Frontal cortex (tissue), 4 donors: ENCODE measurements at places on chromosomes 7 and 10.

DNA sequence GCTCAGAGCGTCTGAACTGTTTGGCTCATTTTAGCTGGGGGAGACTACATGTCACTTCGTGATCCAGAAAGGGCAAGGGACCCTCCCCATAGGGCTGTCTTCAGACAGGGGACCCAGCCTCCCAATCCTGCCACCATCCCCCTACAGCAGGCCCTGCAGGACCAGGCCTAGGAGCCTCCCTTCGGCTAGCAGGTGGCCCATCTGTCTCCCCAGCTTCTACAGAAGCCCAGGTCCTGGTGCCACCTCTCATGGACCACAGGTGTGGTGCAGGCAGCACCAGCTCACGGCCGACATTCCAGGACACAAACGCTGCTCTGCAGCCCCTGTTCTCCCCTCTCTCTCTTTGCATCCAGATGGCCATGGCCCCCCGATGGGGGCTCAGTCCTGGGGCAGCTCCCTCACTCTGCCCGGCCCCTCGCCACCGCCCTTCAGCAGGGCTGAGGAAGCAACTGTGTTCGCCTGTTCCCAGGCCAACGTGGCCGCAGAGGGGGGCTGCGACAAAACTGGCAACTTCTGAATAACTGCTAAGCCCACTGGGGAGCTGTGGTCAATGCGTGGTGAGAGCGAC is 10.3 kb downstream of the TECPR1 start:
- no peak for DNase-seq

GRCh38 chr10:78944723-78945312 is 123.9 kb upstream of the ZMIZ1 start:
- no peak for DNase-seq

GRCh38 chr10:77417806-77418640 is 219.6 kb downstream of the KCNMA1 start:
- DNase-seq: no peak

- no peak for DNase-seq
Measured at GRCh38 chr10:104941662-104942061, 300.6 kb downstream of the SORCS3 start.

GRCh38 chr7:111708072-111708471 is 145.8 kb upstream of the IMMP2L start:
- DNase-seq: no peak

DNA sequence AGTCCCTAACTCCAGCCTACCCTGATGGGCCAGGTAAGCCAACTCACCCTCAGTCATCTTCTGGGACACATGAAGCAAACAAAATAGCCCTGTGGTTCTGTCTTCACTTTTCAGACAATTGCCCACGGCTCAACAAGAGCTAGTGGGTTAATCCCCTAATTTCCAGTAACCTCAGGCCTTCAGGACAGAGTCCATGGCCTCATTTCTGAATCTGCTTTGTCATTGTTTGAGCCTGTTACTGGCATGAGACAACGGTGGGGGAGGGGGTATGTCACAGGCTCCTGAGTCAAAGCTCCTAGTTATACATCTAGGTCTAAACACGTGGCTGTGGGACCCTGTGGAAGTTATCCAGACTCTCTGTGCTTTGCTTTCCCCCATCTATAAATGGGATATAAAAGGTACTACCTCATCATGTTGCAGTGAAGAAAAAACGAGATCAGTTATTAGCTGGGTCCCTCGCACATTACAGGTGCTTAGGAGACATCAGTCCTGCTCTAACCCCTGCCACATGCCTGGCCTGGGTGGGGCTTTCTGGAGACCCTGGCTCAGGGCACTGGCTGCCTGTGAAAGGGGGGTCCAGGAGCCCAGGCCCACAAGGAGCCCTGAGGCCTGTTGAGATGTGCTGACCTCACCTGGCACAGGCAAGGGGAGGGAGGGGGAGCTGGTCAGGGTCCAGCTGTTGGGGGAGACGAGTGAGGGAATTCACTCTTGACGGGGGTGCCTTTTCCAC is 16.5 kb downstream of the MAT1A start:
- no peak for DNase-seq

DNA sequence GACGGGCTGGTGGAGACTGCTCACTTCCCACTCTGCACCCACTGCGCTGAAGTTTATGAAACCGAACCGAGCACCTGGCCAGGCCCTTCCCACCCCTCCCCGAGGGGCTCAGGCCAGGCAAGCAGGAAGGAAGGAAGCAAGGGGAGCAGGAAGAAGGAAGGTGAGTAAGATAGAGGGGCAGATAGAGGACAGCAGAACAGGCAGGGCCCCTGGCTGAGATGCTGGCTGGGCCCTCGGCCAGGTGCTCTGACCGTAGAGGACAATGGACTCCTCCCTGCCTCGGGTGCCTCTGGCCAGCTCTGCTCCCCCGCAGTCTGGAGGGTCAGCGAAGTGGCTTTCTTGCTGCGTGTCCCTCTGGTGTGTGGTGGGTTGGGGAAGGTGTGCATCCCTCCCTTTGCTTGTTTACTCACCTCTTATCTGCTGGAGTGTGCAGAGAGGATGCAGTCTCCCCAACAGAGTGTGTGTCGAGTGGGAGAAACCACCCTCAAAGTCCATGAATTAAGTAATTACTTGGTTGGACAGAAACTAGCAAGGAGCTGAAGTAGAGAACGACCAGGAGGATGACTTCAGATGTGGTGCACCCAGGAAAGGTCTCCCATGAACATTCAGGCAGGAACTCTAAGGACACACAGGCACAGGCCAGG is 82.8 kb upstream of the PPP2R2D start:
- DNase-seq: no peak

DNA sequence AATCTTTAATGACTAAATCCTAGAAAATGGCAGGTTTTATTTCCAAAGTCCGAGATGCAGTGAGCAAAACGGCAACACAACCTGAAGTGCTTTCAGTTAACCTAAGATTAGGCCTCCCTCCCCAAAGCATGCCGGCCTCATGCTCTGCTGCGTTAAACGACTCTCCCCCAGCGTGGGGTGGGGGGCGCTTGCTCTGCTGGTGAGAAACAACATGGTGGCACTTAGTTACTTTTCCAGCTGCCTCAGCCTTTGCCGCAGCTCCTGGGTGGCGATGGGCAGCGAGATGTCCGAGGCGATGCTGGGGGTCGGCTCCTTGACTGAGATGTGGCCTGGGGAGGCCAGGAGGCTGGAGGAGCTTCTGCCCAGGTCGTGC is 36.7 kb upstream of the NCAPG2 start:
- DNase-seq: no peak

DNA sequence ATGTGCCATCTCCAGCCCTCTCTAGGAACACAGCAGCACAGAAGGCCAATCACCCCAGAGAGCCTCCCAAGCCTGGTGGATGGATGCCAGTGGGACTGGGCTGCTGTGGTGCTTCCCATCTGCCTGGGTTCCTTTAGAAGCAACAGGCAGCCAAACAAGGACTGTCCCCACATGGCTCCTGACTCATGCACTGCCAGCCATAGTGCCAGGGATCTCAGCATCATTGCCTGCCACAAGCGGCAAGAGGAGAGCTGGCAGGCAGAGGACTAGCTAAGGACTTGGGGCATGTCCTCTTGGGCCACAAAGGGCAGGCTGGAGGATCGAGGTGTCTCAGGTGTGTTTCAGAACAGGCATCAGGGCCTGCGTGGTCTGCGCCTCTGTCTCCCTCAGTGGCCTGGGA is 23.4 kb upstream of the FIGNL1 start:
- no peak for DNase-seq

- no peak for DNase-seq
Measured at GRCh38 chr7:139648941-139649425, 125.5 kb downstream of the CLEC2L start.

GRCh38 chr7:137667633-137668387 is 179.0 kb downstream of the DGKI start:
- DNase-seq: no peak

- peak; percentile 40 for DNase-seq
Measured at GRCh38 chr10:8331896-8332729, 277.6 kb downstream of the GATA3 start.

DNA sequence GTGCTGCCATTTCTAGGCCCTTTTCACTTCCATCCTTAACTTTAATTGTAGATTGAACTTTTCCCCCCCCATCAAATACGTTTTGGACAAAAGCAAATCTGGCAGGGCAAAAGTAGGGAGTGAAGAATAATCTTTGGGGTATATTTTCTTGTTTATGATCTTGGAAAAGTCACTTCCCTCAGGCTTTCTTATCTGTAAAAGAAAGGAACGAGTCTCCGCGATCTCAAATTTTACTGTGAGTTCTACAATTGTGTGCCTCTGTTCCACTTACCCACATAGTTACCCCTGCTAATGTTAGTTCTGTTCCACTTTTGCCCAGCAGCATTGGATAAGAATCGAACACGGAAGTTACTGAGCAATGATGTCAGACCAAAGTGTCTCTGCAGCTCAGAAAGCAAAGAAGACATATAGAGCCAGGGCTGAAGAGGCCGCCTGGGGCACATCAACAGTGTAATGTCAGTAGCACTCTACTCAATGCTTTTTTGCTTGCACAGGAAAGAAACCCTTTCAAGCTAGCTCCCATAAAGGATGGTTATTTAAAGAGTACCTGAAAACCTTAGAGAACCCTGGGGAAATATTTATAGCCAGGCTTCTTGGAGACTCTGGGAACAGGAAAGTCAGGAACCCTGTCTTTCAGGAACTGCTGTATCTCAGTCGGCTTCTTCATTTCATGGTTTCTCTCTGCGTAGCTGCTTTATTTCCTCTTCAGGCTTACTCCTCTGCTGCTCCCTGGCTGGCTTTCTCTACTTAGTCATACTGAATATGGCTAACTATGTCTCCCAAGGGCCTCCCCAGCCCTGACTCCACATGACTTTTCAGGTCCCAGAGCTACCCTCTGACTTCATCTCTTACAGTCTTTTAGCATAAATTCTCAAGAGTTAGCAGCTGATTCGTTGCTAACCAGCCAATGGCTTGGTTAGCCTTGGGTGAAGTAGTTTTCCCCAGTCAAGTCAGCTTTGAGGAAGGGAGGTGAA is 123.7 kb upstream of the FAM3C start:
- DNase-seq: no peak

DNA sequence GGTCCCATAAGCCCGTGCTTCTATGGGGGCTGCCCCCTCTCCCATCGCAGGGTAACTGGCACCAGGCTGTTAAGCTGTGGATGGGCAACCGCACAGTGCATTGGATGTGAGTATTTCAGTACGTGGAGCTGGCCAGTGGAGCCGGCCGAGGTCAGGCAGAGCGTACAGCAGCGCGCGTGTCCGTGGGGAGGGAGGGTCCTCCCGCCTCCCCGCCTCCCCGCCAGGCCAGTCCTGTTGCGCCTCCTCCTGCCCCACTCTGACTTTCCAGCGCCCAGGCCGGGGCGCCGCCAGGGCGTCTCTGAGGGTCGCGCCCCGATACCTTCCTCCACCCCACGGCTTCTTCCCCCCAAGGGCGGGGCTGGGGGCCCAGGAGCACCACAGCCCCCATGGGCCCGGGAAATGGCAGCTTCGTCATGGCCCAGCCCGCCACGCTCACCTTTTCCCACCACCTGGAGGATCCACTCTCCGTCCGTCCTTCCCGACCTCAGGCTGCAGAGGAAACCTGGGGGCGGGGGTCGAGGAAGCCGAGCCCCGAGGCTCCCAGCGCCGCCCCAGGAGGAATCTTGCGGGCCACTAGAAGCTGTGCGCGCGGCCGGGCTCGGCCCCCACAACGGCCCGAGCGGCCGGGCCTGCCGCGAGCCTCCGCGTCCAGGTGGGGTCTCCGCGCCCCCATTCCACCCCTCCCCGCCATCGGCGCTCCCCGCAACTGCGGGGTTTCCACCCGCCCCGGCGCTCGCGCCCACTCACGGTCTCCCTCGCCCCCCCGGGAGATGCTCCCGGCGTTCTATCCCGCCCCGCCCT is 831 bp upstream of the PFKP start:
- DNase-seq: no peak

DNA sequence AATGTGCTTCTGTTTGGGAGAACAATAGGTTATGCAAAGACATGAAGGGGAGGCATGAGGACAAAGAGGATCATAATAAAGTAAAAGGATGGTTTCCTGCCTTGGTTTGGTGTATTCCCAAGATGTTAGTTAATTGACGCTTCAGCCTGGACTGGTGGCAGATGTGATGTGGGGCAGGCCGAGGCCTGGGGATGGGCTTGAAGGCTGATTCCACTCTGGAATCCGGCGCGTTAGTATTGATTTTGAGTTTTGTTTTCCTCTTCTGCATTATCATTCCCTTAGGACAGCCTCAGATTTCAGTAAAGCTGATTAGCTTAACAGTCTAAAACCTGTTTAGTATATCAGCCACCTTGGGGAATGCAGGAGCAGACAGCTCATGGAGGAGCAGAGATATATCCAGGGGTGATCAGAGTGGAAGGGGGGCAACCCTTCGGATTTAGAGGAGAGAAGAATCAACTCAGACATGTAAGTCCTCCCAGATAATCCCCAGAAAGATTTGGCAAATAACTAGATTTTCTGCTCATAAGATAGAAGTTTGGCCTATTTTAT is 159.8 kb upstream of the MTPN start:
- no peak for DNase-seq

DNA sequence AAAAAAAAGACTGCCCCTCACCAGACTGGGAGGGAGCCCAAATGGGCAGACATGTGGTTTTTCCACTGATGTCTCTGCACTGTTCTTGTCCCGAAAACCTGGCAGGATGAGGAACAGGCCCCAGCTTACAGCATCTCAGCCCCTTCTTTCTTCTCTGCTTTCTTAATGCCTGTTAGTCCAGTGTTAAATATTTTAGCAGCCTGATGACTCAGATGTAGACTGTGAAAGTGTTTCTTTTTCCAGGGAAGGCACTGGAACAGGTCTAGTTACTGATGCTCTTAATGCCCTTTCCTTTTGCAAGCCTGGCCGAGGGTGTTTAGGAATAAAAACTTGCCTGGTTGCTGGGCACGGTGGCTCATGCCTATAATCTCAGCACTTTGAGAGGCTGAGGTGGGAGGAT is 107.7 kb downstream of the TACC2 start:
- DNase-seq: no peak

- no peak for DNase-seq
Measured at GRCh38 chr10:650441-650851, 39.0 kb downstream of the DIP2C start.

- DNase-seq: no peak
Measured at GRCh38 chr10:103350175-103350516, 794 bp downstream of the PCGF6 start.

DNA sequence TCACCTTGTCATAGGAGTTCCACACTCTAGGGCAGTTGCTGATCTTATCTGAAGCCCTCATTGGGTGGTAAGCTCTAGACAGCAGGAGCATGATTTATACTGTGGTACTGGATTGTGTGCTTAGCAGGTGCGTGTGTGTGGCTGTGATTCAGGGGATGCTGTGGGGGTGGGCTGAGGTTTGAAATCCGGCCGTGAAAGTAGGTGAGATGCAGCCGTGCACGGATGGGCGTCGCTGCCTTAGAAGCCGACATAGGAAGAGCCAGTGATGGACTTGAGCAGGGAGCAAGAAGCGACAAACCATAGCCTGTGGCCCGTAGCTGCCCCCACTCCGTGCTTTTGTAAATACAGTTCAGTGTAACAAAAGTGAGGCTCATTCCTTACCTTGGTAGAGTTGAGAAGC is 38.2 kb downstream of the PROSER2 start:
- DNase-seq: no peak

GRCh38 chr10:77949167-77949566 is 22.6 kb upstream of the DLG5 start:
- DNase-seq: no peak

DNA sequence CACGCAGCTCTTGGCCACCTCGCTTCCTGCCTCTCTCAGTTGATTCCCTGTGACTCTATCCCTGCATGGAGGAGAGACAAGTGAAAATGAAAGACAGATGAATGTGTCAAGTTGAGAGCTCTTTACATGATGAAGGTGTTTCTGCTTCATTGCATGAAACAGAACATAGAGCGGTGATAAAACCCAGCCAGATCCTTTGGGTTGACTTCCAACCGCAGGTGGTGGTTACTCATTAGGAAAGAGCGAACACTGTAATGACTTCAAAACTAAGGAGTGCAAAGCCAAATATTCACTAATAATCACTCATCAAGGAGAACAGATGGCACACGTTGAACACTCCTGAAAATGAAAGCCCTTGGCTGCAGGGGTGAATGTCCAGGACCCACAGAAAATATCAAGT is 31.8 kb upstream of the WDR11 start:
- DNase-seq: no peak
